ENCODE measurements at places on chromosomes 1 and 21.

DNA sequence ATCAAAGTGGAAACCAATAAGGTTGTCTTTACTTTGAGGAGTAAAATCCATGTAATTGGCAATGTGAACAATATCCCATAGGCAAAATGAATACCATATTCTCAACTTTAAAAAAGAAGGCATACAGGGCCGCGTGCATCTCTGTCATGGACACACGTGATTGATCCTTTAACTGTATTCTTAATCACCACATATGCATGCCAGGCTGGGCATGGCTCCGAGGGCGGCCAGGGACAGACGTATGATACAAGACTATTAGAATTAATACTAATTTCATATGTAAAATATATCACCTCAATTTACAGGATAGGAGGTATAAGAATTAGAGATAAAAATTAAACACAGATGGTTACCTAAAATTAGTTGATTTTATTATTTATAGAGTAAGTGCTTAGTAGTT, 11.2 kb downstream of the RGS21 start:
- no peak for DNase-seq

- DNase-seq, result no peak
Observed at GRCh38 chr1:245760301-245760700, 605.5 kb downstream of the KIF26B start.

GRCh38 chr1:66413136-66413837, 120.7 kb upstream of the SGIP1 start:
- DNase-seq, result no peak

- DNase-seq, result peak; percentile 76
Observed at GRCh38 chr1:8629241-8630091, 188.0 kb downstream of the RERE start.

DNA sequence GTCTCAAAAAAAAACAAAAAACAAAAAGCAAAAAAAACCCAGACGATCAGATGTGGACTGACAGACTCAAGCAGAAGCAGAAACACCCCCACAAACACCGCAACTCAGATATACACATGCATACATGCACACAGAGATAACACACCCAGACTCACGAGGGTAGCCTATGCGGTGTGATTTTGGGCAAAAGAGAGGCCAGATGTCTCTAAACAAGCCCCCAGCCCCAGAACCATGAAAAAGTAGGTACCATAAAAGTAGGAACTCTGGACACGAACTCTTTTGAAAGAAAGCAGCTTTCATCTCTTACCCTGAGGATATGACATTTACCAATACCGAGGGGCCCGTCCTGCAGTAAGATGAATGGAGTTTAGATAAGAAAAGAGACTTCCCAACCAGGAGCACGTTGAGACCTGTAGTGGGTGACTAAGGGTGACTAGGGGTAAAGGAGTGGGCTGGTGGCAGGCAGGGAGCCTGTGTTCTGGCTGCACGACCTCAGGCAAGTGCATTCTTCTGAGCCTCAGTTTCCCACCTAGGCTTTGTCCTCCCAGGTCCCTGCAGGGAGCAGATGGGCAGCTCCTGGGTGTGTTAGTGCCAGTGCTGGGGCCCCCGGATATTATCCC, 1.5 kb upstream of the TINAGL1 start:
- no peak for DNase-seq

DNA sequence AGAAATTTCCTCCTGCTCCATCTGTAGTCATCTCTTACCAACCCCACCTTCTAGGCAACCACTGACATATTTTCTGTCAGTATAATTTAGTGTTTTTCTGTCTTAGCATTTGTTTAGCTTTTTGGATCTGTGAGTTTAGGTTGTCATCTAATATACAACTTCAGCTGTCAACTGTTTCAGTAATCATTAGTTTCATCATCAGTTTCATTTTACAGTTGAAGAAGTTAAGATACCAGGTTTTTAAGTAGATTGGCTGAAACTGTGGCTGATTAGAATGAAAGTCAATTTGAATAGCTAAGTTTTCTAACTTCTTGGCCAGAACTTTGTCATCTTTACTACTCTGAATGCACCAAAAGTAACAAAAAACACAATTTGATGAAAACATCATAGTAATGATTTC, 1957.3 kb downstream of the NCAM2 start:
- DNase-seq, result no peak

DNA sequence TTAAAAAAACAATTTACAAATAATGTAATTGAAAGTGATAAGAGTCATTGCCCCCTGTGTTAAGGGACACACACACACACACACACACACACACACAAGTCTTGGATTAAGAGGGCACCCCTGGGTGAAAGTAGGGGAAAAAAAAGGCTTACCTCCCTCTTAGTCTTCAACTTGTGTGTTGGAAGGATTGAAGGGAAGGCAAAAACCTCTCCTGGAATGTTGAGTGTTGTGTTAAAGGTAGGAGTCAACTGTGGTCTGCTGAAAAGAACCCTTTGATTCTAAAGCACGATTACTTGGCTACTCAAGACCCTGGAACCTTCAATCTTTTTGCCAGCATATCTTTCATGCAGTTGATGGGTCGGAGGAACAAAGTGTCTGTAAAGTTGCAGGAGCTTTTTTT, 6.4 kb downstream of the PBX1 start:
- no peak for DNase-seq
